ENCODE measurements at places on chromosomes 12 and 14.

- DNase-seq, result no peak
Observed at GRCh38 chr12:46489951-46490388, 117.4 kb upstream of the SLC38A2 start.

DNA sequence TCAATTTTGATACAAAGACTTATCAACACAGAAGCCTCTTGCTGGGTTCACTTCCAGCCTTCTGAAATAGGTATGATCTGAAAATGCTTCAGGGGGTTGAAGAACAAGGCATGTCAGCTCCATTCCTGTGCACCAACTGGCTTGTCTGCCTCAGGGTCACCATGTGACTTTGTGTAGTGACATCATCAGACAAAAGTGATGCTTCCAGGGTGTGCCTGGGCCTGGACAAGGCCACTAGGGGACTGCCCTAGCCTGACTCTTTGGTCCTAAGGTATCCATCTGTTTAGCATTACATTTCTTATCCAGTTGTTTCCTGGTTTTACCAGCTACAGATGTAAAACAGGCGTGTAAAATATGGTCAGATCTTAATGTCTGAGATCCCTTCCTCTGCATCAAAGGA lies 155.6 kb downstream of the CAND1 start:
- no peak for DNase-seq

DNA sequence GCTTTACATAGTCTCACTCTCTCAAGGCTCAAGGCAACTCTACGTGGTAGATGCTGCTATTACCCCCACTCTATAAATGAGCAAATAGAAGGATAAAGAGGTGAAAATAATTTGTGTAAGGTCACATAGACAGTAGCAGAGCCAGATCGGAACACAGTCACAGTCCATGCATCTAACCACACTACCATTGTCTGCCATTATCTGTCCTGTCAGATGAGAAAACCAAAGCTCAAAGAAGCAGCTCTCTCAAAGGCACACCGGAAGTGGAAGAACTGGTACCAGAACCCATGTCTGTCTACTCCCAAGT lies 134.4 kb upstream of the NUDT4 start:
- DNase-seq, result no peak

GRCh38 chr12:96720363-96720705 lies 186.7 kb upstream of the NEDD1 start:
- no peak for DNase-seq

- DNase-seq, result no peak
Observed at GRCh38 chr12:110940296-110940695, 19.9 kb upstream of the MYL2 start.

GRCh38 chr14:82510007-82510406 lies 976.4 kb upstream of the SEL1L start:
- no peak for DNase-seq

DNA sequence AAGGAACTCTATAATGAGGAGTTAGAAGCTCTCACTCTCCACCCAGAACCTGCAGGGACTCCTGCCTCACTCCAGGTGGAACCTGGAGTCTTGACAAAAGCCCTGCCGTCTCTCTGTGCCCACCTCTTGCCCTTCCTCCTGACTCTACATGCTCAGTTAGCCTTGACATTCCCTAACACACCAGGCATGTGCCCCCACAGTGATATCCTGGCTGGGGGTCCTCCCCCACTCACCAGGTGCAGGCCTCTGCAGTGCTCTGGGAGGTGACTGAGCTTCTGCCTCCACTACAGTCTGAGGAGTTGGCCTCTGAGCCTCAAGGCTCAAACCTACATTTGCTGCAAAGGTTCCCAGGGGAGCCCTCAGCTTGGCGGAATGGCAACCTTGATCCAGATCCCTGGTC lies 300.7 kb downstream of the ADGRD1 start:
- DNase-seq, result no peak

- no peak for DNase-seq
Observed at GRCh38 chr14:21902561-21903181, 229.1 kb upstream of the OR4E1 start.

GRCh38 chr14:100709289-100710284 lies 17.1 kb upstream of the DLK1 start:
- no peak for DNase-seq

DNA sequence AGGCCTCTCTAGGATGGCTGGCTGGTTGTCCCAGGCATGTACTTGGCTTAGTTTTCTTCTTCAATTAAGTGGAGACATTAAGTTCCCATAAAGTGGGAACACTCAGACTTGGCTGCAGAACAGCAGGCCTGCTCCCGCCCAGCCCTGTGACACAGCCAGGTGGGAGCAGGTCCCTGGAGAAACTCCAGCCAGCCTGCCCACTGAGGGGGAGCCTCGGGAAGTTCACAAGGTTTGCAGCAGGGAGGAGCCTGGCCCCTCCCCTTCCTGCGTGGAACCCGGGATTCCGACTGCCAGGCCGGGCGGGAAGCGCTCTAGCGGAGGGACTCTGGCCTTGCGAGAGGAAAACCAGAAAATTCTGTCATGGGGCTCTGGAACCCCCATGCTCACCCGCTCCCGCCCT lies 98.3 kb upstream of the EVL start:
- no peak for DNase-seq

GRCh38 chr14:72546344-72547016 lies 347.4 kb downstream of the DPF3 start:
- DNase-seq, result no peak

DNA sequence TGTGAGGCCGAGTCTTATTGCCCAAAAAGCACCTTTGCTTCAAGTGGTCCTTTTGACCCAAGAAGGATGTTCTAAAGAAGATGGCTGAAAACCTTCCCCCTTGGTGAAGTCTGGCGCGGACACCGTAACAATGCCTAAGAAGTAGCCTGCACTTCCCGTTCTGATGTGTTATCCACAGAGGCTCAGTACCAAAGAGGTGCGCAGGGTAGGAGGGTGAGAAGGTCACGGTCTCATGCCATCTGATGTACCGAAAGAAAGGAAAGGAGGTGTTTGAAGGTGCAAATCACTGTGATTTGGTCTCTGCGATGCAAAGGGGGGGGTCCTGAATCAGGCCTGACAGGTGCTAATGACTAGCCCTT lies 9.9 kb downstream of the PEBP1 start:
- DNase-seq, result no peak

DNA sequence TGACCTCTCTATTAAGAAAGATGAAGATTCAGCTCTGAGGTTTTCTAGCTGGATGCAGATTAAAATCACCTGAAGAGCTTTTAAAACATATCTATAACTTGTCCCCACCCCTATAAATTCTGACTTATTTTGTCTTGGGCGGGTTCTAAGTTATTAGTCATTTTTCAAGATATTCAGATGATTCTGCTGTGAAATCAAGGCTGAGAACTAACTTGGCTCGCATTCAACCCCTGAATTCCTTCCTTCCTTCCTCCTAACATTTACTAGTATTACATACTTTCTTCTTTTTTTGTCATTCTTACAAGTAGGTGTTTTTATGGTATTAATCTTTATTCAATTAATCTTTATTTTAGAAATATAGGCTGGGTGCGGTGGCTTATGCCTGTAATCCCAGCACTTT lies 55.4 kb downstream of the SSPN start:
- no peak for DNase-seq

- DNase-seq, result no peak
Observed at GRCh38 chr14:74549588-74549987, 56.0 kb downstream of the ISCA2 start.

GRCh38 chr12:75844049-75844770 lies 187.4 kb downstream of the PHLDA1 start:
- no peak for DNase-seq

DNA sequence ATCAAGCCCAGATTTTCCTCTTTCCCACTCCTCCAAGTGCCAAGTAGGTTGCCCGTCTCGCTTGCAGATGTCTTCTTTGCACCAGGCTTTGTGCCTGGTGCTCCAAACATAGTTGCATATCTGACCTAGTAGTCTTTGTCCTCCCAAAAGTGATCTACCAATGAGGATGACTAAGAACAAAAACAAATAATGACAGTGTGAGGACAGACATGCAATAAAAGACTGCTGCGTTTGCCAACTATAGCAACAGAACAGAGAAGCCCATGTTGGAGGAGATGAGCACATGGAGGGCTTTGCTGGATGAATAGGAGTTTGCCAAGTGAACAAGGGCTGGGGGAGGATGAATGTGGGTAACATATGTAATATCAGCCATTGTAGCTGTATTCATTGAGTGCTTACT lies 15.6 kb downstream of the DTX1 start:
- DNase-seq, result no peak

DNA sequence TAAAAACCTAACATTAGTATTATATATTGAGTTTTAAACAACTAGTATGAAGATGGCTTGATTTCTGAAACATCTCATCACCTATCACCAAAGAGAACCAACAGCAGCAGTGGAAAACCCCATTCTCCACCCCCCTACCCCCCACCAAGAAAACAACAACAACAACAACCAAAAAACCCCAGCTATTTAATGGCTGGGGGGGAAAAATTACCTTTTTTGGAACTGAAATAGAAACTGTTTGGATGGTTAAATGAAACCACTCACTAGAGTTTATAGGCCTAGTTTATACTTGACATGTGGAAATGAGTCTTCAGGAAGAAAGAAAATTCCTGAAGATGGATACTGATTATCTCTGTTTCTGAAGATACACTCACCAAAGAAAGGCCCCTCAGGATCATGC lies 30.3 kb downstream of the PPP2R5E start:
- DNase-seq, result no peak

DNA sequence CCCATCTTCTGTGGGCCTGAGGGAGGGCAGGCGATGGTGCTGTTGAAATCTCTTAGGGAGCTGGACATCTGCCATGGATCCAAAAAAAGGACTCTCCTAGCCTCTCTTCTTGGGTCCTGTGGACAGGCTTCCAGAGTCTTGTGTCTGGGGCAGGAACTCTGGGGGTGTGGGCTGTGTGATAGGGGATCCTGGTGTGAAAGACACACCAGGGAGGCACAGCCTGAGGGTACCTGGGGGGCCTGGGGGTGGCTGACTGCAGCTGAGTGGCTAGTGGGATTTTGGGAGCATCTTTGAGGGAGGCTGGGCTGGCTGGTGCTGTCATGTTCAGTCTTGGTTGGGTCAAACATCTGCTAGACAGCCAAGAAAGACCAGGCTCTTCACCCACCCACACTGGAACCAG lies 1.8 kb upstream of the KRT83 start:
- DNase-seq, result no peak

GRCh38 chr12:72618764-72619163 lies 346.6 kb downstream of the TRHDE start:
- DNase-seq, result no peak

DNA sequence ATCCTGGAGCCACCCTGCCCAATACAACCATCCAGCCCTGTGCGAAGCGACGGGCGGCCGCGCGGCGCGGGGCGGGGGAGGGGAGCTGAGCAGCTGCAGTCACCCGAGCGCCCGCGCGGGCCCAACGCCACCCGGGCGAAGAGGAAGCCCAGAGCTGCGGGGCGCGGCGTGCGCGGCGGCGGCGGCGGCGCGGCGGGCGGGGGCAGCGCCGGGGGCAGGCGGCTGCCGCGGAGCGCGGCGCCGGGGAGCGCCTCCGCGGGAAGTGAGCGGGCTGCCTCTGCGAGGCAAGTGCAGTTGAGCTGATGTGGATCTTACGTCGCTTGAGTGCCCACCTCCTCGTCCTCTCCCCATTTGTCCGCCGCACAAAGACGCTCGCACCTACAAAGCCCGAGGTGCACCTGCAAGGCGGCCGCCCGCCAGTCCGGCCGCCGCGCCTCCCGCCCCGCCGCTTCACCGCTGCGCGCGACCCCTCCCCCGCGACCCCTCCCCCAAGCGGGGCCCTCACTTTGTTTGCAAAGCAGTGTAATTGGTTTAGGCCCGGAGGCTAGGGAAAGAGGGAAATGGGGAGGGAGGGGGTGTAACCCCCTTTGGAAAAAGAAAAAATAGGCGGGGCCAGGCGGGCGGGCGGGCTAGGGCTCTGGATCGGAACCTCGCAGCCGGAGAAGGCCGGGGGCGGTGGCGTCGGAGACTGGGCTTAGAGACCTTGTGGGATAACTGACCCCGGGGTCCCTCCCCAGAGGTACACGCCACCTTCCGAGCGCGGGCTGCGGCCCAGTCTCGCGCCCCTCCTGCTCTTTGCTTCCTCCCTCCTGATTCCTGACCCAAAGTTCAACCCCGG lies at the start of the genes FOXA1 and TTC6:
Gene FOXA1 (minus strand): TSS at position 279 of the 838 bp plus-strand sequence. CDS start 277 bp downstream, at position 2.
Gene TTC6 (plus strand): TSS at position 659 of the 838 bp plus-strand sequence. CDS start 26,436 bp downstream, outside the sequence.
- DNase-seq, result no peak

GRCh38 chr14:24068711-24069410 lies 2.5 kb upstream of the CPNE6 start:
- no peak for DNase-seq

GRCh38 chr14:72847721-72848120 lies 46.2 kb downstream of the DPF3 start:
- no peak for DNase-seq

GRCh38 chr14:37230551-37231194 lies 32.9 kb downstream of the MIPOL1 start:
- DNase-seq, result no peak

- no peak for DNase-seq
Observed at GRCh38 chr12:68821357-68822188, 13.6 kb downstream of the MDM2 start.

GRCh38 chr14:56120091-56120691 lies 2.0 kb downstream of the PELI2 start:
- no peak for DNase-seq

- no peak for DNase-seq
Observed at GRCh38 chr14:104550861-104551728, 28.5 kb upstream of the C14orf180 start.

- no peak for DNase-seq
Observed at GRCh38 chr14:68249661-68250451, 430.3 kb downstream of the RAD51B start.

DNA sequence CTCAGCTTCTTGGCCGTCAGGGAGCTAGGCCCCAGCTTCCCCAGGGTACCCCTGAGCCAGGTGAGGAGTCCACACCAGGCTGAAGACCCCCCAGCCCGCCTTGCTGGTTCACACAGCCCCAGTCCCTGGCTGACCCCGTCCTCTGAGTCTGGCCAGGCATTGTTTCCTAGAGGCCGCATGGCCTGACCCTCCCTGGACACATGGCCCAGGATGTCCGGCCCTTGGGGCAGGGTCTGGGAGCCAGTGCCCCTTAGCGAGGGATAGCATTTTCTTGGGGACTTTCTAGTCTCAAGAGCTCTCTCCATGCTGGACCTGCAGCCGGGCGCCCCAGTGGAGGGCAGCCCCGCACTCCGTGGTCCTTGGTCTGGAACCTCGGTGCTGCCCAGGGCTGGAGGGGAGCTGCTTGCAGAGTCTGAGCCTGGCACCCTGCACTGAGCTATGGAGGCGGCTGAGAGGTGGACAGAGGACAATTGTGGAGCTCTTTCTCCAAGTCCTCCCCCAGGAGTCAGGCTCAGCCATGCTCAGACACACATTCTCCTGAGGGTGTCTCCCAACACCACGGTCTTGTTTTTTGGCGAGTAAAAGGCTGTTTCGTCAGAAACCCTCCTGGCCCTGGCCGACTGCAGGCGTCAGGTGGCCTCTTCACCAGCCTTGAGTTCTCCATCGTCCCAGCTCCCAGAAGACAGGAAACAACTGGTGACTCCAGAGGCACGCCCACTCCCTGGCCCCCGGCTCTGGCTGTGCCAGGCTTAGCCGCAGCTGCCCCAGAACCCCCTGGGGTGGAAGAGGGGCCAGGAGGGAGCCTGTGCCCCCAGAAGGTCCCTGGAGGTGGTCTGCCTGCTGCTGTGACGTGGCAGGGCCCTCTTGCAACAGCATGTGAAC lies 17.6 kb upstream of the CRIP2 start:
- no peak for DNase-seq

GRCh38 chr14:74754157-74754556 lies 9.0 kb upstream of the YLPM1 start:
- no peak for DNase-seq
